ENCODE measurements at places on chromosomes 11 and 22.

DNA sequence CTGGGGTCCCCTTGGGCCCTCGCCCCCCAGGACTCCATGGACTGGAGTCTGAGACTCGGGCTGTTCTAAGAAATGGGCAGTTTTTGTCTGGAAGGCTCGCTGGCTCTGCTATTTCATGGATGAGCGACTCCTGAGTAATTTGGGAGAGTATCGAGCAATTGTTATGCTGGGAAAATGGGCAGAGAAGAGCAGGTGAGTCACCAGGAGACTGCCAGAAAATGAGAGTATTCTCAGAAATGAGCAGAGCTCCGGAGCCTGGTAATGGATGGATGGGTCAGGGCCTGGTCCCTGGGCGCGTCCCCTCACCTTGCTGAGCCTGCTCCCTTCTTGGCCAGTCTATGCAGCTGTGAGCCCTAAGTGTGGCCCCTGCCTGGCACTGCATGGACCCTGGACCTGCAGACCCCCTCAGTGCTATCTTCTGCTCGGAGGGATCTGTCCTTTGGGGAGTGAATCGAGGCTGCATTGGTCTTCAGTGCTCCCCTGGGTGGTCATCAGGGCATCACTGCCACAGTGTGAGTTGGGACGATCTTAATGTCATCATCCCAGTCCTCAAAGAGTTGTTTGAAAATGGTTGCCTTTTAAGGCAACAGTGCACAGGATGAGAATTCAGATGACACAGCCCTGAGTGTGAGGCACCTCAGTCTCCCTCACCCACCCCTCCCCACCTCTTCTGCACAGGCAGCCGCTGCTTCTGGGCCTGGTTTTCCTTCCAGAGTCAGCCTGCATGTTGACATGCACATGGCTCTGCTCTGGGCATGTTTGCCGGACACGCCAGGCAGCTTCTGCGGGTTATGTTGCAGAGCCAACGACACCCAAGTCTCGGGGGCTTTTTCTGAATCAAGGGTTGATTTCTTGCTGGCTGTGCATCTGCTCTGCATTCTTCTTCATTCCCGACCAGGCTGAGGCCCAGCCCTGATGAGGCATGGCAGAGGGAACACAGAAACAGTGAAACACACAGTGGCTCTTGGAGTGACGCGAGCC is 519.0 kb downstream of the TBC1D22A start:
- DNase-seq = no peak

DNA sequence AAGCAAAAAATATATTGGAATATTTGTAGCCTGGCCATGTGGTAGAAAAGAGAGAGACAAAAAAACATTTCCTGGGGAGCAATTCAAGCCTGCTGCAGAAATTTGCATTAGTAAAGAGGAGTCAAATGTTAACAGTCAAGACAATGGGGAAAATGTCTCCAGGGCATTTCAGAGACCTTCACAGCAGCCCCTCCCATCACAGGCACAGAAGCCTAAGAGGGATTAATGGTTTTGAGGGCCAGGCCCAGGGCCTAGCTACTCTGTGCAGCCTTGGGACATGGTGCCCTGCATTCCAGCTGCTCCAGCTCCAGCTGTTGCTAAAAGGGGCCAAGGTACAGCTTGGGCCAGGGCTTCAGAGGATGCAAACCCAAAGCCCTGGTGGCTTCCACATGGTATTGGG is 46.8 kb downstream of the PGR start:
- DNase-seq = no peak

DNA sequence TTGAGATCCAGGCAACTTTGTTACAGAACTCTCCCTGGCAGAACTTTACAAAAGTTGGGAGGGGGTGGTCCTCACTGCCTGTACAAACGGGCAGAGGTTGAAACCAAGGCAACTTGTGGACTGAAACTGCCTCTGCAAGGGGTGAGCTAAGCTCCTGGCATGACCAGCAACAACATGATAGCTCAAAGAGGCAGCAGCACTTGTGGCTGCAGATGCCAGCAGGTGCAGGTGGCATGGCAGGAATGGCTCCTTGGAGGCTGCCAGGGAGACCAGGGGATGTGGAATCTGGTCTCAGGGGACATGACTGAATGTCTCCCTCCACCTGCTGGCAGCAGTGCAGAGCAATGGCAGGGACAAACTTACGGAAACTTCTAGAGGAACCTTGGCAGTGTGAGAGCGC is 38.8 kb upstream of the PHF21A start:
- no peak for DNase-seq

DNA sequence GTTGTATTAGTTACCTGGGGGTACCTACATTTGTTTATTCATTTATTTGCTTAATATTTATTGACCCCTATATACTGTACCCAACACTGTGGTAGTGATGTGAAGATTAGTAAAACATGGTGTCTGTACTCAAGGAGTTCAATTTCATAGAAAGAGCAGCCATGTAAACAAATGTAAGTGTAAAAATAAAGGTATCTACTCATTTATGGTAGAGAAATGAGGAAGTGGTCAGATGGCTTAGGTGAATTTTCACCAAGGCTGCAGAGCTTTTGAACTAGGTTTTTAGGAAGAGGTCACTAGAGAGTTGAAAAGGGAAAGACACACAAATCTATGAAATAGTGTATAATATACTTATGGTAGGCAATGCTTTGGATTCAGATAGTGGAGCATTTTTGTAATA is 11.1 kb downstream of the CTR9 start:
- no peak for DNase-seq

GRCh38 chr22:47355776-47356510 is 593.5 kb downstream of the TBC1D22A start:
- DNase-seq = no peak

GRCh38 chr22:49998718-49999062 is 13.9 kb downstream of the IL17REL start:
- no peak for DNase-seq

GRCh38 chr22:47116426-47117341 is 354.2 kb downstream of the TBC1D22A start:
- no peak for DNase-seq

- no peak for DNase-seq
These were observed 886 bp downstream of the SHISA8 start for GRCh38 chr22:41913842-41914534.

DNA sequence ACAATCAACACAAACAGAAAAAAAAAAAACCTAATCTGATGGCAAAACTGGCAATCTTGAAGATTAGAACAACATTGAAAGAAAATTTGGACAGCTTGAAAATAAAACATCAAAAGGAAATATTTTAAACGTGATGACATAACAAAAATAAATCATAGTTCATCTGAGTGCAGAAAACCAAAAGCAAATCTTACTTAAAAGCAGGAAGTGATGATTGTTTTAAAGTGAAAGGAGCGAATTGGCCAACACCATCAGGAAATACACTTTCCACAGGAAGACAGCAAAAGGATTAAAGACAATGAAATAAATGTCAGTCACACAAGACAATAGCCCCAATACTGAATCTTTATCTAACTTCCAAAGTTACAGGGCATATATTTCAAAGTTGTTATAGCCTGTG is 696.5 kb upstream of the CHORDC1 start:
- DNase-seq = no peak

DNA sequence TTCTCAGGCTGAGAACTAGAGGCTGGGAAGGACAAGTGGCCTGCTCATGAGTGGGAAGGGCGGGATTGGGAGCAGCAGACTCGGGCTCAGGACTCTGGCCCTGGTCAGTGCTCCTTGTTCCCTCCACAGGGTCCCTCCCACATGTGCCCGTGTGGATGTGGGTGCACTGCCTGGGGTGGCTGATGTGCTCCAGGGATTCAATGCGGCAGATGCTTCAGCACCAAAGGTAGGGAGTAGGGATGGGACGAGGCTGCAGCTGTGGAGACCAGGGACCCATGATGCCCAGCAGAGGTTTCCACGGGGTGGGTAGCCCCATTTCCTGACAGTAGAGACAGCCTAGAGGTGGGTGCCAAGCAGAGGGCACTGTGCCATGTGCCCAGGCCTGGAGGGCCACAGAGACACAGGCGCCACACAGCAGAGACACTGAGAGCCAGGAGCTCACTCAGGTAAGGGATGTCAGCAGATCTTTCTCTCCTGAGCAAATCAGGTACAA is 89.5 kb downstream of the GGTLC2 start:
- no peak for DNase-seq

Measured in stimulated activated CD8-positive, alpha-beta memory T cell treated with anti-CD3 and anti-CD28 coated beads, Interleukin-15, amount 100 ng/mL, for 48 hours (primary cell).